H4 (cell line): ENCODE measurements at places on chromosomes 11 and 22.

DNA sequence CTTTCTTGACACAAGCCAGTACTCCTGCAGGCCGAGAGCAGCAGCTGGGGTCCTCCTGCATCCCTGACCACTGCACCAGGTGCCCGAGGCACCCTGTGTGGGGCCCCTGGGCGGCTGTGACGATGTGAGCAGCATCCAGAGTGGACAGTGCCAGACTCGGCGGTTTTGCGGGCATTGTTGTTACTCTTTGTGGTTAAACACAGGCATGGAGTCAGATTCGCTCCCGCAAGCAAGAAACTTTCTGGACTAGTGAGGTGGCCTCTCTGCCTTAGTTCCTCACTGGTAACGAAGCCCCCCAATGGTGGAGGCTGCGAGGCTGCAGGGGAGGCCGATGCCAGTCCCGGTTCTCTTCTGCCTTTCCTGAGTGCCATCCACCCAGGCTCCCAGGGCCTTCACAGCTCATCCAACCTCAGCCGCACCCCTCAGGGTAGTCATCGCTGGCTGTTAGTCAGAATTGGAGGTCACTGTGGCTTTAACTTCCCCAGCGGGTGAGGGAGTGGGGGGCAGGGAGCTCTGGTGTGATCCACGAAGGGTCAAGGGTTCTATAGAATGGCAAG is 3.7 kb upstream of the CLDN5 start:
- DNase-seq = peak; percentile 19

DNA sequence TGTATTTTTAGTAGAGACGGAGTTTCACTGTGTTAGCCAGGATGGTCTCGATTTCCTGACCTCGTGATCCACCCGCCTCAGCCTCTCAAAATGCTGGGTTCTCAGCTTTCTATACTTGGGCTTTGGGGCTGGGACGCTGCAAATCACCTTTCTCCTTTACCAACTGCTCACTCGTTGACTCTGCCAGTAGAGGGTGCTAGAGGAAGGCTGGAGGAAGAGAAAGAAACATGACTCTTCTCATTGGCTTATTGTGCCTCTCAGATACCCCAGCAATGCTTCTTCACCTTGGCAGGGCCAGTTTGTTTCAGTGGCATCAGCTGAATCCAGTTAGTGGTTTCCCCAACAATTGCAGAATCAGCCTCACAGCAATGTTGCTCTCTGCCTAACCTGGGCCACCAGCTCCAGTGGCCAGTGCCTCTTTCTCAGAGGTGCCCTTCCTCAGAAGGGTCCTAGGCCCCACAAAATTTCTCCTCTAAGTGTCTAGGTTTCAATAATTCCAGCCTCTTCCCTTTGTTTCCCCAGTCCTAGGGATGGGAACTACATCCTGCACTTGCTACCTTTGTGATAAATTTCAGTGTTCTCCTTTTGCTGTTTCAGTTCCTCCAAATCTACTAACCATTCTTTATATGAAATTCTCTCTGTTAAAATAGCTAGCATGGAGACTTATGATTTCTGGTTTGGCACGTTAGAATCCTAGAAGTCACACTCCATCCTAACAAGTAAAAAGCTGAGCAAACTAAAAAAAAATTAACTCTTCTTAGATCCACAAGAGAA is 71.5 kb upstream of the VSTM5 start:
- peak; percentile 77 for DNase-seq

DNA sequence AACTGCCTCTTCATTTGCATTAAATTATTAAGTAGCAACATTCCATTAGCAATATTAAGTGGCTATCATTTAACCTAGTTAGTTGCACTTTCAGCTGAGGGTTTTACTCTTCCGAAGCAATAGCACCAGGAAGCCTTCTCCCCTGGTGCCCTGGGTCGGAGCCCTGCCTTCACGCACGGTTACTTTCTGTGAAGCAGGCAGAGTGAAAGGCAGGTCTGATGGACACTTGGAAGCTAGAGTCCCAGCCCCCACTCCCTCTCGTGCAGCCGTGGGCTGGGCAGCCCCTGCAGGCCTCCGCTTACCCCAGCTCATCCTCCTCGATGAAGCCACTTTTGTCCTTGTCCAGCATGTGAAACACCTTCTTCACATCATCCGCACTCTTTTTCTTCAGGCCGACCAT is 2.0 kb downstream of the PVALB start:
- DNase-seq = no peak

DNA sequence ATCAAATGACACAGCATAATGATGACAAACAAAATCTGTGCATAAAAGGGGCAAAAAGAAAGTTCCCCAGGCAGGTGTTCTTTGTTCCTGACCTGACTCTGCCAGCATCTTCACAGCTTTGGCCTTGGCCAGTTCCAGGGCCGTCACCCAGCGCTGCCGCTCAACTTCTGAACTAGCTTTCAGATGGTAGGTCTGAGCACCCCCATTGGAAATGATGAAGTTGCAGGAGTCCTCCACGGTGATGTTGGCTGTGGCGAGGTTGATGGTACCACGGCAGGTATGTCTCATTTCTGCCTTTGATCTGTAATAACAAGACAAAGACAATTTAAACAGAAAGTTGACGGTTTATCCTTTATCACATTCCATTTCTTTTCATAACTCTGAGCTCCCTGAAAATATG is 5.3 kb downstream of the OSBP start:
- DNase-seq = no peak

- no peak for DNase-seq
Measured at GRCh38 chr11:24963852-24964251, 467.0 kb downstream of the LUZP2 start.

GRCh38 chr11:119056421-119056999 is 495 bp downstream of the HYOU1 start:
- no peak for DNase-seq
